ENCODE measurements at places on chromosomes 6 and 20.

DNA sequence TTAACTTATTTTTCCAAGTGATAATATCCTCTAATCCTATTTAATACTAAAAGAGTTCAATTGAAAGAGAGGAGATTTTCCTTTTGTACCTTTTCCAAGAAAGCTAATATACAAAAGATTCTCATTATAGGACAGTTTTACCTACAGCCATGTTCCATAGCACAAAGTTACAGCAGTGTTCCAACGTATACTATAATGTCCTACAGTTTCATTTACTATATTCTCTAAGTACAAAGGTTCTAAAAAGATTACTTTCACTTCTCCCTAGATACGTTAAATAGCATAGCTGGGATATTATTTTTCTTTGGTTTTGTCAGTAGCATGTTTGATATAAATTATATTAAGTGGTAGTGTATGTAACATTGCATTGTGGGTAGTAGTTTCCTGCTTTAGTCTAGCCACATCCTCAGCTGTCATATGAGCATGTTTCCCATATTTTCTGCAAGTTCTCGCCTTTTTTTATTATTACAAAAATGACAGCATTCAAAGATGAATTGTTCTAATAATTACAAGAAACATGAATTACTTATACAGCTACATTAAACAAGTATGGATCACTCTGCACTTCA lies 4.4 kb upstream of the RUNX2 start:
- DNase-seq: no peak

DNA sequence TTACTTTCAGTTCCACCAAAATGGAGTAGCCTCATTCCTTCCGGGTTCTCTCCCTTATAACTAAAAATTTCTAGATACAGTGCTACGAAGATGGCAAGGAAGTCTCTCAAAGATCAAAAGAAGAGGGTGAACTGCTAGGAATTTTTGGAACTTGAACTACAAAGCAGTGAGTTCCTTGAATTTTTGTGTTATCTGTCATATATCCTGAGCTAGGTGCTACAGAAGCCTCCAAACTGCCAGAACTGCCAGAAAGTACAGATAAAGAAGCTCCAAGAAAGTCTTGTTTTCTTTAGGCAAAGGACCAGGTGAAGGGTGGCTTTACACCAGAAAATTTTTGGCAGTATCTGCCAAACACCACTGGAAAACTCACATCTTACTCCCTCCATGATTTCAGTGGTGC lies 218.8 kb upstream of the FLRT3 start:
- no peak for DNase-seq

DNA sequence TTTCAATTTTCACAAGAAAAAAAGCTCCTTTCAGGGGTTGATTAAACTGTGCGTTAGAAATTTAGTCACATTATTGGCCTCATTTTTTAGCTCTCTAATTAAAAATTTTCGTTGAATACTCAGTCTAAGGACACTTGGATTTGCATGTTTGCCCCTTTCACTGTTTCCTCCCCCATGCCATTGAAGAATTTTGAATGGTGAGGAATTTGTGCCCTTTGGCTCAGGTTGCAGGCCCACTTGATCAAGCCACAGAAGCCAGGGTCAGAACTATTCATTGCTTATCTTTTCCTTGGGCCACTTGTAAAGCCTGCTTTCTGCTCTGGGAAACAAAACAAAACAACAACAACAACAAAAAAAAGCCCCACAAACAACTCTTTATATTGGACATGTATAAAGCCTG lies 12.2 kb downstream of the LIN28B start:
- DNase-seq: no peak

- no peak for DNase-seq
Observed at GRCh38 chr20:63831993-63832686, 1.1 kb upstream of the ZBTB46 start.

GRCh38 chr6:123909989-123910388 lies 106.3 kb downstream of the NKAIN2 start:
- no peak for DNase-seq

Measured in stimulated activated CD4-positive, alpha-beta T cell treated with anti-CD3 and anti-CD28 coated beads, Interleukin-2, amount 100 ng/mL, for 24 hours (primary cell).